ENCODE measurements at places on chromosomes 13 and 19.

DNA sequence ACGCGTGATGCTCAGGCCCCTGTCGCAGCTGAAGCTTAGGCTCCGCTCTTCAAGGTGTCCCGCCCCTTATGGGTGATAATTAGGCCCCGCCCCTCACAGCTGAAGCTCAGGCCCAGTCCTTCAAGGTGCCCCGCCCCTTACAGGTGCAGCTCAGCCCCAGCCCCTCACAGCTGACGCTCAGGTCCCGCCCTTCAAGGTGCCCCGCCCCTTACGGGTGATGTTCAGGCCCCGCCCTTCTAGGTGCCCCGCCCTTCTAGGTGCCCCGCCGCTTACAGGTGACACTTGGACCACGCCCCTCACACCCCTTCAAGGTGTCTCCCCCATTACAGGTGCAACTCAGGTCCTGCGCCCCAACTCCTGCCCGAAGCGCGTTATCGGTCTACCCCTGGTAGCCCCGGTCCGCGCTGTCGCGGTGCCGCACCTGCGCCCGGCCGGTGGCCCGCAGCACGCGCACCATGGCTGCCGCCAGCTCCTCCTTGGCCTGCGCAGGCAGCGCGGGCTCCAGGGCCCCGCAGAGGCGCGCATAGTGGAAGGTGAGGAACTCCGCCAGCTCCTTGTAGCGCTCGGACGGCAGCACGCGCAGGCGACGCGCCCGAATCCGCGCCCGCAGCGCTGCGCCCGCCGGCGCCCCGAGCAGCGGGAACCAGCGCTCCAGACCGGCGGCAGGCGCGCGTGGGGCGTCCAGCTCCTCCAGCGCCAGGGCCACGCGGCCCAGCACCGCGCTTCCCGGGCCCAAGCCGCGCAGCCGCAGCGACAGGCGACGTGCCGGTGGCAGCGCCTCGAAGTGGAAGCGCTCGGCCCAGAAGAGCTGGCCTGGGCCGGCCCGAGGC, 7.3 kb downstream of the RASAL3 start:
- no peak for DNase-seq

GRCh38 chr19:18571564-18572344, at the start of gene UBA52:
UBA52 (plus strand) TSS chr19:18571857; CDS start chr19:18573301, 1,444 bp downstream.
- DNase-seq, result peak; percentile 98

GRCh38 chr13:48093588-48093987, 1.3 kb downstream of the MED4 start:
- no peak for DNase-seq

DNA sequence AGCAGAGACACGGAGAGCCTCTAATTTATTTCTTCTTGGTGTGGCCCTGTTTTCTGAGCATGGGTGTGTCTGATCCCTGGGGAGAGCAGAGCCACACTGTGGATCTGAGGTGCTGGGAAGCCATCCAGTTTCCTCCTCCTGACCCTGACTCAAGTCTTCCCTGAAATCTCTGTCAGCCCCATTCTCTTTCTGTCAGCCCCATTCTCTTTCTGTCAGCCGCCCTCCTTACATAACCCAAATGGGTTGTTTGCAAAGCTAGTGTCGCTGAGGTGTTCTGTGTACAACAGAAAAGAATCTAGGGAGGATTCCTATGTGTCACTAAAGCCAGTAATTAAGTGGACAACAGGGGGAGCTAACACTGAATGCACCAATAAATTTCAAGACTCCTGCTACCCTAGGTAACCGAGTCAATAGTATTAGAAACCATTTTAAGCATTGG, 50.2 kb downstream of the LRCH1 start:
- no peak for DNase-seq

DNA sequence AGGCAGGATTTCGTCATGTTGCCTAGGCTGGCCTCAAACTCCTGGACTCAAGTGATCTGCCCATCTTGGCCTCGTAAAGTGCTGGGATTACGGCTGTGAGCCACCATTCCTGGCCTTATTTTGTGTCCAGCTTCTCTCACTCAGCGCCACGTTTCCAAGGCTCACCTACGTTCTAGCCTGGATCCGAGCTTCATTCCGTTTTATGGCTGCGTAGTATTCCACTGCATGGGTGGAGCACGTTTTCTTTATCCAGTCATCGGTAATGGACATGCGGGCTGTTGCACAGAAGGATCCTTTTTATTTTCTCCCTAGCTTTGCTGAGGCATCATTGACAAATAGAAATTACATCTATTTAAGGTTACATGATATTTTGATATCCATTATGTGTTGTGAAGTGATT, 16.6 kb downstream of the ADGRL1 start:
- no peak for DNase-seq

- DNase-seq, result no peak
These were observed 202.1 kb downstream of the TBC1D4 start for GRCh38 chr13:75279834-75280369.

- DNase-seq, result no peak
These were observed 71.9 kb downstream of the FLT1 start for GRCh38 chr13:28423010-28423409.
